CD4-positive, alpha-beta T cell treated with Interleukin-4 for 1 hour (primary cell): ENCODE measurements at places on chromosomes 11 and 22.
A peak's percentile ranks its signal among the peaks of the same experiment; 100 is the strongest.

DNA sequence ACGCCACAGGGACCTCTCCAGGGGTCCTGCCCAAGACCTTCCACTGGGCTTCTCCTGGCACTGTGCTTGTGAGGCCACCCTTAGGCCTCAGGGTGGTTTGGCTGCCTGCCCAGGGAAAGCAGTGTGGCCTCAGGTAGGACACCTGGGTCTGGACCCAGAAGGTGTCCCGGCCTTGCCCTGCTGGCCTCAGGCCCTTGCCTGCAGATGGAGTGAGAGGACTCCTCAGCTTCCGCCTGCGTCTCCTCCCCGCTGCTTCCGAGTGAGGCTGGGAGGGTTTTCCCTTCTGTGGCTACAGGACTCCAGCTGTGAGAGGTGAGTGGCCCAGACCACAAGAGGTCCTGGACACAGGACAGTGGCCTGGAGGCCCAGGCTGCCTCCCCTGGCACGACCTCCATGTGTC is 60.4 kb downstream of the WNT7B start:
- no peak for DNase-seq

GRCh38 chr11:33869481-33870422 is 22.1 kb downstream of the LMO2 start:
- DNase-seq = peak; percentile 19

DNA sequence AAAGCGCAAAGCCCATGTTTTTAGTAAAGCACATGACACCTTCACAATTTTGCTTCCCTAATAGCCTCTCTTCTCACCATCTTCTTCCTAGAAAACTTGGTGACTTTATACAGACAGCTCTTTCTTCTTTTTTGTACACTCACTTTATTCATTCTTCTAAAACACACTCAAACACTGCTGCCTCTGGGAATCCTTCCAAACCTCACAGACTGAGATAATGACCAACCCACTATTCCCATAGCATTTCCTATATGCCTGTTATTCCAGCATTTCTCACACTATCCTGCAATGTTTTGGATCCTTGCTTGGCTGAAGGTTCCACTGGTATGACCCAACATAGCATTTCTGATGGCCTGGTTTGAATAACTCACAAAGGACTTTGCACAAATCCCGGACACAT is 442.1 kb upstream of the CCDC90B start:
- DNase-seq = no peak

DNA sequence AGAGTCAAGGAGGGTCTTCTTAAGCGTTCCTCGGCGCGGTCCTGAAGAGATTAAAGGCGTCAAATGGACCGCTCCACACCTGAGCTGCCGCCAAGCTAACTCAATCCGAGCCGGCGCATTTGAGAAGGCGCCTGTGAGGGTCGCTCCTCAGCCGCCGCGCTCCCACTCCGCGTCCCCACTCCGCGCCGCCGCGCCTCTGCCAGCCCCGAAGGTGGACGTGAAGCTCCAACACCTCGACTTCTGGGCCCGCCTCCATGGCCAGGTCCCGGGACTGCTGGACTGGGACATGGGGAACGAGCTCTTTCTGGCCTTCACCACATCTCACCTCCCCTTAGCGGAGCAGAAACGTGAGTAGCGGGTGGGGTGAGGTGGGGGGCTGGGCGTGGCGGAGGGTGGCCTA is at the start of gene FOXR1:
FOXR1 (plus strand) TSS at position 116 of the 400 bp plus-strand sequence; CDS start at position 287, 171 bp downstream.
- DNase-seq = no peak

- no peak for DNase-seq
These were observed 5.9 kb downstream of the RPS6KA4 start for GRCh38 chr11:64364911-64365310.

- DNase-seq = no peak
These were observed 91.4 kb downstream of the RPL27A start for GRCh38 chr11:8773916-8774539.

DNA sequence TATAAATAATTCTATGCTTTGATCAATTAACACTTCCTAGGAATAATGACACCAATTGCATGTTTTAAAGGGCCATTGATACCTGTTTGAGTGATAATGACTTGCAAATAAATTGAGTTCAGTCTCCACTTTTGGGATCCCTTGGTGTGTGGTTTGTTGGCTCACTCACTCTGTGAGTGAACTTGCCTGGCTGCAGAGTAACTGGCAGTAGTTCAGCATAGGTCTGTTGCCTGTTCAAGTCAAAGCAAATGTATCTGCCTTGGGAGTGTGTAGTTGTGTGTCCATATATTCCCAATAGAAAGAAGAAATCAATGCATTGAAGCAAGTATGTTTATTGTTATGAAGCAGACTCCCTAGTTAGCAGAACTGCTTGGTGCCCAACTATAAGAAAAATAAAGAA is 49.3 kb downstream of the TRIM44 start:
- no peak for DNase-seq

- no peak for DNase-seq
These were observed 377.1 kb upstream of the ISX start for GRCh38 chr22:34688825-34689224.

GRCh38 chr11:68312117-68312779 is at the start of gene LRP5:
Gene LRP5, plus strand, starts transcription at chr11:68312591. Its CDS starts 124 bp downstream, at chr11:68312715.
- DNase-seq = no peak

DNA sequence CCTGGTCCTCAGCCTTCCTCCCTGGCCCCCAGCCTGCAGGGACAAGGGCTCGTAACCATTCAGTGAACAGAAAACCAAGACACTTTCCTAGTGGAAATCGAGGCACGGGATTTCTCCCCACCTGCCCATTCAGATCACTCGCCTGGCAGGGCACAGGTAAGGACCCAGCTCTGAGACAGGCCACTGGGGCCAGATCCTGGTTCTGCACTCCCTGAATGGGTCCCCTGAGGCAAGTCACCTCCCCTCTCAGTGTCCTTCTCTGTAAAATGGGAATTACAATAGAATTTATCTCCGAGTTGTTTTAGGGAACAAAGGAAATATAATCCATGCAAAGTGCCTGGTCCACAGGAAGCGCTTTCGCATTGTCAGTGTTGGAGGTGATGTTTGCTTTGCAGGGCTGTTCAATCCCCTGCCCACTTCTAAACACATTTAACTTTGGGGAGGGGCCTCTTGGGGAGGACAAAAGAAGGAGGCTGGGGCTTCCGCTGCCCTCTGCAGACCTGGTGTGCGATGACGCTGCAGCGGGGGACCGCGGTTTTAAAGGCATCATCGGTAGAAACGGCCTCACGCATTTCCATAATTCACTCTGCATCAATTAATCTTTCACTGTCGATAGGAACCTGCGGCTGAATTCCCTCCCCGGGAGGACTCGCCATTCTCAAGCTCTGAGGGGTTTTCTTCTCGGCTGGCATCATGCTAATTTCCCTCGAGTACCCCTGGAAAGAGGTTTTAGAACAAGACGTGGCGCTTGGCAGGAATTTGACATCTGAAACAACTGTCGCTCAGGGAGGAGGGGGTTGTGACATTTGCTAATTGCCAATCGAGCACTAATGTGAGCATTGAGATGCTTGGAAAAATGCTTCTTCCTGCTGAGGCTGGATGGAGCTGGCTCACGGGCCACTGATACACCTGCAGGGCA is 70.4 kb upstream of the FGF3 start:
- no peak for DNase-seq

DNA sequence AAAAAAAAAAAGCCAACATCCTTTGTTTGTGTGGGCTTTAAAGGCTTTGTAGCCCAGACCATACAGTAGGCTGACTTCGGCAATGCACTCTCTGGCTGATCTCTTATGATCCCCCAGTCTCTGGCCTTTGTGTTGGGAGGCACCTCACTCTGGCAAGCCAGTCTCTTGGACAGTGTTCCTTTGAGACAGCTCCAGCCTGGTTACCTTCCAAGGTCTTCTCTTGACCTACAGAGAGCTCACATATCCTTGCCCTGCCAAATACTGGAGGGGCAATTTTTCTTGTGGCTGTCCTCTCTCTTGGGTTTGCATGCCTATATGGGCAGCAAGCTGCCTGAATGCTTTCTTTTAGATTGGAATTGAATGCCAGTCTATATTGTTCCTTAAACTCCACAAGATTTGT is 69.8 kb downstream of the SESN3 start:
- no peak for DNase-seq

DNA sequence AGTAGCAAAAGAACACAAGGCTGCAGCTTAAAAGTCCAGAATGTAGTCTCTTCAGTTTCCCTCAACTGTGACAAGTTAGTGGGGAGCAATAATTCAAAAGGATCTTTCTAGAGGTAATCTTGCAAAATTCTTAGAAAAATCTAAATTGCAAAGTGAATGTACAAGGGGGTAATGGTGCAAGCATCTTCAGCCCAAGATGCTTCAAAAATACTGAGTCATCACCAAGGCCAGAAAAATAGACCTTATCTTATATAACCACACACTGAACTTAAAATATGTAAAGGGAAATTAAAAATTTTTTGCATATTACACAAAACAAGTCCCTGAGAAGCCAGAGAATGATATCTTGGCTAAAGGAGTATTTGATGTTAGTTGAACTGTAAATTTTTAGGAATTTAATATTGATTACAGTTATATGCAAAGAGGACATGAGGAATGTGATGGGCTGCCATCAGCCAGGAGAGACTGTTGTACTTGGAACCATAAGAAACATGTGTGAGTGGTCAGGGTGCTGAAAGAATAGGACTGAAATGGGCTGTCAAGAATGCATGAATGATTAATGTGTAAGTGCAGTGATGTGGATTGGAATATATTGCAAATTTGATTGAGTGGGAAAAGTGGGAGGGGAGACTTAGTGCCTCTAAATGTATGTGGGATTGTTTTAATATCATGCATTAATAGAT is 85.7 kb upstream of the LIN7C start:
- no peak for DNase-seq

GRCh38 chr11:128928400-128928799 is 14.3 kb downstream of the TP53AIP1 start:
- DNase-seq = peak; percentile 26

- DNase-seq = no peak
These were observed 31.3 kb upstream of the RRM1 start for GRCh38 chr11:4063348-4063747.
